PC-9 (cell line): ENCODE measurements at places on chromosomes 6 and 20. TPM values are rescaled to one million over a fixed set of nuclear protein-coding genes. Genes with fewer than 3 reads are reported as not detected.

Gene NKAPL
- total RNA-seq, result not detected in 2 replicates

Gene MTFR2
- total RNA-seq, result 10.5 and 12.6 TPM in 2 replicates

Gene CALHM4
- total RNA-seq, result not detected in 2 replicates

Gene SLC35B2
- total RNA-seq, result 57.6 and 59.7 TPM in 2 replicates

Gene GJA1
- total RNA-seq, result 0.20 TPM in 1 of 2 replicates, not detected in the other

Gene SAMD5
- total RNA-seq, result 1.2 and 2.0 TPM in 2 replicates

Gene FAM184A
- 0.85 and 1.1 TPM in 2 replicates for total RNA-seq

Gene PRSS16
- total RNA-seq, result 32.3 and 32.5 TPM in 2 replicates

Gene PRKN
- total RNA-seq, result not detected in 2 replicates

Gene FAM209B
- not detected in 2 replicates for total RNA-seq

Gene BMP6
- total RNA-seq, result not detected in 2 replicates

Gene THBD
- 1.7 and 3.0 TPM in 2 replicates for total RNA-seq

Gene GPR31
- total RNA-seq, result not detected in 2 replicates

Gene PRR18
- not detected in 2 replicates for total RNA-seq

Gene ZKSCAN4
- total RNA-seq, result 6.0 and 6.7 TPM in 2 replicates

Gene PTK6
- 12.9 and 13.3 TPM in 2 replicates for total RNA-seq

Gene RBBP8NL
- 8.7 and 14.0 TPM in 2 replicates for total RNA-seq

Gene PCK1
- total RNA-seq, result not detected in 2 replicates

Gene HMGN3
- total RNA-seq, result 52.2 and 62.3 TPM in 2 replicates

Gene ZSCAN31
- 64.0 and 88.8 TPM in 2 replicates for total RNA-seq

Gene CBFA2T2
- total RNA-seq, result 20.0 and 22.7 TPM in 2 replicates

Gene FAM217B
- total RNA-seq, result 11.7 and 20.2 TPM in 2 replicates

Gene ZC3H12D
- total RNA-seq, result 0.10 TPM in 1 of 2 replicates, not detected in the other

Gene LTB
- total RNA-seq, result 0.63 TPM in 1 of 2 replicates, not detected in the other

Gene DLL1
- not detected in 2 replicates for total RNA-seq

Gene NMBR
- total RNA-seq, result 0.35 TPM in 1 of 2 replicates, not detected in the other

Gene RAET1L
- total RNA-seq, result 1.2 and 2.8 TPM in 2 replicates

Gene RNF182
- 0.13 and 0.18 TPM in 2 replicates for total RNA-seq

Gene SLC35D3
- total RNA-seq, result not detected in 2 replicates

Gene PTPRT
- total RNA-seq, result not detected in 2 replicates

Gene RAMACL
- total RNA-seq, result 0.52 and 0.73 TPM in 2 replicates

Gene IER3
- 107 and 117 TPM in 2 replicates for total RNA-seq

Gene PTCHD4
- total RNA-seq, result 0.15 TPM in 1 of 2 replicates, not detected in the other

Gene JAG1
- total RNA-seq, result 42.9 and 51.5 TPM in 2 replicates

Gene ECT2L
- total RNA-seq, result not detected in 2 replicates

Gene LHFPL5
- 1.2 and 1.7 TPM in 2 replicates for total RNA-seq

Gene PDE7B
- total RNA-seq, result 0.31 TPM in 1 of 2 replicates, not detected in the other

Gene RSPO3
- not detected in 2 replicates for total RNA-seq

Gene PGC
- total RNA-seq, result not detected in 2 replicates

Gene OPN5
- total RNA-seq, result not detected in 2 replicates

Gene HLA-DRB1
- 2.3 and 3.1 TPM in 2 replicates for total RNA-seq

Gene SAMD10
- 14.4 and 18.7 TPM in 2 replicates for total RNA-seq

Gene MOCS1
- total RNA-seq, result not detected in 2 replicates

Gene RBM39
- 354 and 379 TPM in 2 replicates for total RNA-seq

Gene FAM110A
- total RNA-seq, result 30.8 and 36.6 TPM in 2 replicates

Gene FKBP1C
- 0.46 TPM in 1 of 2 replicates, not detected in the other for total RNA-seq

Gene CRYBG1
- total RNA-seq, result 42.7 and 49.3 TPM in 2 replicates

Gene AKAP12
- 9.2 and 12.6 TPM in 2 replicates for total RNA-seq

Gene ABRACL
- 33.7 and 35.4 TPM in 2 replicates for total RNA-seq

Gene BHLHE23
- not detected in 2 replicates for total RNA-seq

Gene OR2H2
- not detected in 2 replicates for total RNA-seq

Gene MARCKS
- 93.2 and 106 TPM in 2 replicates for total RNA-seq
